Stimulated activated naive CD8-positive, alpha-beta T cell treated with anti-CD3 and anti-CD28 coated beads, Interleukin-15, Interleukin-2, amounts not matched to agents 100 U/mL and 50 U/mL, for 24 hours (primary cell): ENCODE measurements at places on chromosomes 7 and 10.

DNA sequence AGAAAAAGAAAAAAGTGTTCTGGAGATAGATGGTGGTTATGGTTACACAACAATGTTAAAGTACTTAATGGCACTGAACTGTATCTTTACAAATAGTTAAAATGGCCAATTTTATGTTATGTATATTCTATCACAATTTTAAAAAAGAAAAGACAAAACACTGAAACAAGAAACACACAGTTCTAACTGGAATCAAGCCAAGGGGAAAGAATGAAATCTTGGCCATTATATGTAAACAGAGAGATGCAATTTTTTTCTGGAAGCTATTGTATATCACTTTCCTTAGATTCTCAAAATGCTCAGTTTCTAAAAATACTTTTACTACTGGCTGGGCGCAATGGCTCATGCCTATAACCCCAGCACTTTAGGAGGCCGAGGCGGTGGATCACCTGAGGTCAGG lies 4.1 kb downstream of the COA1 start:
- no peak for DNase-seq

DNA sequence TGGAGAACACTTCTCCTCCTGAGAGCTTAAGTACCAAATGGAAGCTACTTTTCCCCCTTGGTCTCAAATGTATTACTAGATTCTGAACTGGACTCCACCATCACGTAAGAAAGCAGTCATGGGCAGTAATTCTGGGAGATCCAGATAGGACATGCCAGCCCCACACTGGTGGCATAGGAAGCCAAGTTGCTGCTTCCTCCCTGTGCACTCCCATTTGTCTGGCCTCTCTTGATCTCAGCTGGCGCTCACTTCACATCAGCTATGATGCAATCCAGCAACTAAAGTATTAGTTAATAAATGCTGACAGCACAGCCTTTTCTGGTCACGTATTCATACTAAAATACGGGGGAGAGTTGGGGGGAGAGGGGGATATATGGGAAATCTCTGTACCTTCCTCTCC lies 3.4 kb upstream of the IL6 start:
- DNase-seq, result no peak

GRCh38 chr10:24866604-24867583 lies 85.5 kb downstream of the PRTFDC1 start:
- DNase-seq, result no peak

GRCh38 chr10:126839094-126839761 lies 66.0 kb upstream of the DOCK1 start:
- no peak for DNase-seq

- peak; percentile 92 for DNase-seq
These were observed at the start of gene SGPL1 for GRCh38 chr10:70815504-70816219. SGPL1 (plus strand) TSS chr10:70815948; CDS start chr10:70816854, 906 bp downstream.

DNA sequence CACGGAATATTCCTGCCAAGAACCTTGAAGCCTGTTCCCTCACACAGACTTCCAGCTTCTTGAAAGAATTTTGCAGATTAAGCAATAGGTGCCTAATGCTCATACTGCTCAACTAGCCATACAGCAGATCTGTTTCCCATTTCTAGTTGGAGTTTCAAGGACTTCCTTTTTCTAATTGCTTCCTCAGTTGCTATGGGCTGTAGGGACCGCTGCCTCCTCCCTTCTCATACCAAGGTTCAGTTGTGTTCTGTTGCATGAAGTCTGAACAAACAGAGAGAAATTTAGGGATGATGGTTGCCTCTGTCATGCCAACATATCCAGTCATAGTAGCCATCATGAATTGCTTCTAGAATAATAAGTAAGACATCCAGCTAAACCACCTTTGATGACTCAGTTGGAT lies 6.8 kb downstream of the ITGA8 start:
- no peak for DNase-seq

GRCh38 chr7:23679898-23680413 lies at the start of gene FAM221A:
FAM221A (plus strand) TSS chr7:23680199; CDS start chr7:23680219, 20 bp downstream.
- DNase-seq, result peak; percentile 88

GRCh38 chr10:89032141-89032891 lies 41.7 kb downstream of the FAS start:
- DNase-seq, result peak; percentile 72

DNA sequence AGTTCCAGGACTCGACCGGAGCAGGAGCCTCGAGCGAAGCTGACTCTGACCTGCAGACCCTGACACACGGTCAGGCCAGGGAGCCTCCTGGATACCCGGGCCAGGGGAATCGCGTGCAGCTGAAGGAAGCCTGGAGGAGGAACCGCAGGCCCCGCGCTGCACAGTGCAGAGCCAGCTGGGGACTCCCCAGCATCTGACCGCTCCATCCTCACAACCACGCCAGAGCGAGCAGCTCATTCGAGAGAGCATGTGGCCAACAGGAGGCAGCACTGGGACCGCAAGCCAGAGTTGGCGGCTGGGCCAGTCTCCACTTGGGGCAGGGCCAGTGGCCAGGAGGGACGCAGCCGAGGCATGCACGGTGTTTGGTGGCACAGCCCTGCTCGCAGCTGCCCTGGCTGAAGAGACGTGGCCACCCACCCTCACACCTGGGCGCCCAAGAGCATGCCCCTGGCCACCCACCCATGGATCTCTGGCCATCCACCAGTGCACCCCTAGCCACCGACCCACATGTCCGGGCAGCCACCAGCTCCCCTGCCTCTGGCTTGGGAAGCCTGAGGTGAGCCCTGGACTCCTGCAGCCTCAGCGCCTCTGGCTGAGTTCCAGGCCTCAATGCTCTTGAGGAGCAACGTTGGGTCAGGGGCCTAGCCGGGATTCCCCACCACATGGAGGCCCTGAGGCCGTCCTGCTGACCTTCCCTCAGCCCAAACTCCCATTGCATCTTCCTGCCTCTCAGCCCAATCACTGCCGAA lies 213.9 kb downstream of the ELFN1 start:
- DNase-seq, result no peak

DNA sequence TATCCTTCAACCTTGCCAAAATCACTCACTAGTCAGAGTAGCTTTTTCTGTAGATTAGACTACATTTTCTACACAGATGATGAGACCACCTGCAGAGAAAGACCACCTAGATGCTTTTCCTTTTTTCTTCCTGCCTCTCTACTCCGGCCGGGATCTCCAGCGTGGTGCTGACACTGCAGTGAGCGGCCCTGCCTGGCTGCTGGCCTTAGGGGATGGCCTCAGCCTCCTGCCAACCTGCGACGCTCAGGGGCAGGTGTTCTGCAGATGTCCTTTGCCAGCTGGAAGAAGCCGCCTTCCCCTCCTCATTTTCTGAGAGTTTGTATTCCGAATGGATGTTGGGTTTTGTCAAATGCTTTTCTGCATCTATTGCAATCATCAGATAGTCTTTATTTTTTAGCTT lies 43.5 kb upstream of the NKX6-2 start:
- no peak for DNase-seq

GRCh38 chr10:94125856-94126255 lies 132.1 kb downstream of the PLCE1 start:
- DNase-seq, result no peak

DNA sequence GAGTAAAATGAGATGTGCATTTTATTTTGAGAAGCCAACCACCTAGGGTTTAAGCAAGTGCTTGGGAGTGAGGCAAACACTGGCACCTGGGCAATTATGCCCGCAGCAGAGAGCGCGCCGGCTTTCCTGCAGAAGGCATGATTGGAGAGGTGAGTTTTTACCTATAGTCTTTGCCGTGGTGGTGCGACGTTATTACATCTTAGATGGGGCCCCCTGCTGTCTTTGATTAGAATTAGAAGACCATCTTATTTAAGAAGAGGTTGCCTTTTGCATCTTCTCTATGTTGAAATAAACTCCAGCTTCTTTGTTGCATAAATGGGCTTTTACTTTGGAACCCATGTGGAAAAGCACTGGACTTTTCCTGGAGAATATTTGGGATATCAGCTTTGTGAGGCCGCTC lies 409.5 kb downstream of the GLRX3 start:
- no peak for DNase-seq

DNA sequence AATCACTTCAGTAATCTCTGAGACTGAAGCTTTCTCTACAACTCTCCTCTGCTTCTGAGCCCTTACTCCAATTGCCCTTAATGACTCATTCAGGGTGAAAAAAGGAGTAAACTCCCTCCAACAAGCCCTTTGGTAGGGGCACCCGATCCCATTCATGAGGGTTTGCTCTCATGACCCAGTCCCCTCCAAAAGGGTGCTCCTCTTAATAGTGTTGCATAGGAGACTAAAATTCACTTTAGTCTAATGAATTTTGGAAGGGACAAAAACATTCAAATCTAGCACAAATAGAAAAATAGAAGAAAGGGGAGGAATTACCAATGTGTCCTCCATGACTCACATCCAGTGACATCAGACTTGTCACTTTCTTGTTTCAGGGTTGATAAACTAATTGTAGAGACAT lies 66.2 kb upstream of the CCNY start:
- no peak for DNase-seq

DNA sequence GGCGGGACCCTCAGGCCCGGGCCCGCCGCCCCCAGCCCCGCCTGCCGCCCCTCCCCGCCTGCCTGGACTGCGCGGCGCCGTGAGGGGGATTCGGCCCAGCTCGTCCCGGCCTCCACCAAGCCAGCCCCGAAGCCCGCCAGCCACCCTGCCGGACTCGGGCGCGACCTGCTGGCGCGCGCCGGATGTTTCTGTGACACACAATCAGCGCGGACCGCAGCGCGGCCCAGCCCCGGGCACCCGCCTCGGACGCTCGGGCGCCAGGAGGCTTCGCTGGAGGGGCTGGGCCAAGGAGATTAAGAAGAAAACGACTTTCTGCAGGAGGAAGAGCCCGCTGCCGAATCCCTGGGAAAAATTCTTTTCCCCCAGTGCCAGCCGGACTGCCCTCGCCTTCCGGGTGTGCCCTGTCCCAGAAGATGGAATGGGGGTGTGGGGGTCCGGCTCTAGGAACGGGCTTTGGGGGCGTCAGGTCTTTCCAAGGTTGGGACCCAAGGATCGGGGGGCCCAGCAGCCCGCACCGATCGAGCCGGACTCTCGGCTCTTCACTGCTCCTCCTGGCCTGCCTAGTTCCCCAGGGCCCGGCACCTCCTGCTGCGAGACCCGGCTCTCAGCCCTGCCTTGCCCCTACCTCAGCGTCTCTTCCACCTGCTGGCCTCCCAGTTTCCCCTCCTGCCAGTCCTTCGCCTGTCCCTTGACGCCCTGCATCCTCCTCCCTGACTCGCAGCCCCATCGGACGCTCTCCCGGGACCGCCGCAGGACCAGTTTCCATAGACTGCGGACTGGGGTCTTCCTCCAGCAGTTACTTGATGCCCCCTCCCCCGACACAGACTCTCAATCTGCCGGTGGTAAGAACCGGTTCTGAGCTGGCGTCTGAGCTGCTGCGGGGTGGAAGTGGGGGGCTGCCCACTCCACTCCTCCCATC lies 82.7 kb downstream of the PAX2 start:
- DNase-seq, result peak; percentile 50

DNA sequence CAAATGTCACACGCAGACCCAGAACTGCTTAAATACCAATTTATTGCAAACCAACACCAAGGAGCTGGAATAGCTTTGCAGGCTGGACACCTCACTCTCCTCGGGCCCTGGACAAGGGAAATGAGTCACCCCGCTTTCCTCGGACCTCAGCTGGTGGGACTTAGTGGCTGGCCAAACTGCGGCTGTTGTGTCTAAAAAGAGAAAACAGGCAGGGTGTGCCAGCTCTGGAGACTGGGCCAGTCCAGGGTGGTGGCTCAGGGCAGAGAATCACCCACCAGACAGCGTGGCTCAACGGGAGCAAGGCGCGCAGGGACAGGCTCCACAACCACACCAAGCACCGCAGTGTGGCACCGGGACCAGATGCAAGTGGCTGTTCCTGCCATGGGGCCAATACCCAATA lies 58.2 kb upstream of the CAMK2B start:
- no peak for DNase-seq

DNA sequence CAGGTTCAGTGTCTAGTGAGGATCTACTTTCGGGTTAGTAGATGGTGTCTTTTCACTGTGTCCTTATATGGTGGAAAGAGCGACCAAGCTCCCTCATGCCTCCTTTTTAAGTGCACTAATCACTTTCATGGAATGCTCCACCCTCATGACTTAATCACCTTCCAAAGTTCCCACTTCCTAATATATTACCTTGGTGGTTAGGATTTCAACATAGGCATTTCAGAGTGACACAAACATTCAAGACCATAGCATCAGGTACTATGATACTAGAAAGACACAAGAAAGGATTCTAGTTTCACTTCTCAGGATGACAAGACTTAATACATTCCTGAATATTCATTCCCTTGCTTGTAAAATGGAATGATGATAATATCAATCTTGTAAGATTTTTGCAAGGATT lies 119.1 kb upstream of the FAM3C start:
- DNase-seq, result no peak

DNA sequence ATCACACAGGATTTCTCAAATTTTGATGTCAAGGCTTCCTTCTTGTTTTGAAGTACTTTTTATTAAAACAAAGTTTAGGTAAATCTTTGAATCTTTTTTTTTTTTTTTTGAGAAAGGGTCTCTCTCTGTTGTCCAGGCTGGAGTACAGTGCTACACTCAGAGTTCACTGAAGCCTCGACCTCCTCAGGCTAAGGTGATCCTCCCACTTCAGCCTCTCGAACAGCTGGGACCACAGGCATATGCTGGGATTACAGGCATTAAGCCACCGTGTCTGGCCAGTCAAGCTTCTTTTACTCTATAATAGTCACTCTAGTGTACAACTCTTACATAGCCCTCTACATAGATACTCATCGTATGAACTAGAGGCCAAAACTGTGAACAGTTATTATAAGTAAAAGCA lies 3.4 kb downstream of the RUFY2 start:
- DNase-seq, result no peak

- no peak for DNase-seq
These were observed 3.0 kb downstream of the BRI3 start for GRCh38 chr7:98284335-98285036.

GRCh38 chr10:11163780-11164550 lies 146.3 kb downstream of the CELF2 start:
- DNase-seq, result peak; percentile 45

DNA sequence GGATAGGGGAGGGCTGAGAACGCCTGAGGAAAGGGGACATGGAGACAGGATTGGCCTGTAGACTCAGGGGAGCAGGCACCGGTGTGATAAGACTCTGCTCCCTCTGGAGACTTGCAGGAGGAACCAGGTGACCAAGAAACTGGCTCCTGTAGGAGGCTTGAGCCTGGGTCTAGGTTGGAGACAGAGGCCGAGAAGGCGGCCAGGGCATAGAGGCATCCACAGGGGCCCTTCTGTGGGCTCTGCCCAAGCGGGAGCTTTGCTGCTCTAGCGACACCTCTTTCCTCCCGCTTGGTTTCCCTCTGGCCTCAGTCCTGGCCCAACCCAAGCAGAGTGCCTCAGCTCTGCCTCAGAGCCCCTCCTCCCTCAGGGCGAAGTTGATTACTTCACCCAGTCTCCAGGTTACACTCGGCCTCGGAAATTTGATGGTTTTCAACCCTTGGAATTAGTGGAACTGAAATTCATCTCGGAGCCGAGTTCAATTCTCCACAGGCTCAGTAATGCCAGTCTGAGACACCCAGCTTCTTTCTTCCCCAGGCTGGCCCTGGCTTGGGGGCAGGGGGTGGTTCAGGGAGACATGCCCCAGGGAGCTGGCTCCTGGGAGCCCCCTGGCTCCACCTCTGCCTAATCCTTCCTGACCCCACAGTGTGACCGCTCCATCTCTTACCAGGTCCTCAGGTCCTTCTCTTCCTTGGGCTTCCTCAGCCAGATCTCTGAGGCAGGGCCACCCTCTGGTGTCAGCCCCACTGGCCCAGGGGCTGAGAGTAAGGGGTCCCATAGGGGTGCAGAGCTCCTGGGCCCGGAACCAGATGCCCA lies 60.4 kb downstream of the PAX2 start:
- DNase-seq, result no peak

GRCh38 chr10:77392236-77392721 lies 245.3 kb downstream of the KCNMA1 start:
- DNase-seq, result no peak

GRCh38 chr10:115046686-115047236 lies 46.4 kb upstream of the ATRNL1 start:
- DNase-seq, result no peak
